HTR-8/SVneo (cell line): ENCODE measurements at places on chromosomes 1 and 21.

DNA sequence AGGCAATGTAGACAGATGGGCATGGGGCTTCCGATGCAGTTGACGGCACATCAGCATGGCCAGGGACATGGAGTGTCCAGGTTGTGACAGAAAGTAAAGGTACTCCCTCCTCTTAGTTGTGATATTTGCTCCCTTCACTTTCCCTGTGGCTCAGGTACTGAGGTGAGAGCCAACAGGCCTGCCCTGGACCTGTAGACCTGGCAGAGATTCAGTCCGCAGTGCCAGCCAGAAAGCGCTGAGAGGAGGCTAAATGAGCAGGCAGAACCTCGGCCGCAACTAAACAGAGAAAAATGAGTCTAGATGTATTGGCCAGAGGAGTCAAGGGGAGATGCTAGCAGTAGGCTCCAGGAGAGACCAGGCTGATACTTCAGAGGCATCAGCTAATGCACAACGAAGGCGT is 22.6 kb upstream of the KCNK2 start:
- no peak for DNase-seq

GRCh38 chr1:235766794-235767285 is 99.9 kb downstream of the LYST start:
- DNase-seq, result no peak

DNA sequence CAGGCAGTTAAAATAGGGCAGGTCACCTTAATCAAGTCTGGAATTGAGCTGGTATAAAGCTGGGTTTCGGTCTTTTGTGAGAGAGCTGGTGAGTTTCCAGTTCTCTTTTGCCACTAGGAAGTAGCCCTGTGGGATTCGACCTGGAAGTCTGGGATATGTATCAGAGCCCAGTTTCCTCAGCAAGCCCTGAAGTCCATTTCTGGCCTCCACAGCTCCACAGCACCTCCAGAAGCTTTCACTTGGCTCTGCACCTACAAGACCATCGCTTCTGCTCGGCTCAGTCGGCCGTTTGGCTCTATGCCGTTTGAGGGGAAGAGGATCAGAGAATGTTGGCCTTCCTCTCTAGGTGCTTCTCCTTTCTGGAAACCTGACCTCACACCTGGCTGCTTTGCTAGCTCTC is 148.0 kb downstream of the GALNT2 start:
- DNase-seq, result peak; percentile 15

DNA sequence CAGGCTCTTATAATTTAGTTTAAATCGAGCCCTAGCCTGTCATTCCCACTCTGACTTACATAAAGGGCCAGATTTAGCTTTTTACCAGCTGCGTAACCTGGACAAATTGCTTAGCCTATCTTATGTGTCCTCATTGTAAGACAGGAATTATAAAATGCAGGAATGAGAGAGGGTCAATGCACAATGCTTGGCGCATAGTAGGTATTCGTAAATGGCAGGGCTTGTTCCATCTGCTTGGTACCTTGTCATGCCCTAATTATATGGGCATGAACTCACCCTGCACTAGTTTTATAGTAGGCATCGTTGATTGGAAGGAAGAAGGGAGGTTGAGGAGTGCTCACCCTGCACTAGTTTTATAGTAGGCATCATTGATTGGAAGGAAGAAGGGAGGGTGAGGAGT is 108.8 kb downstream of the GALNT2 start:
- DNase-seq, result no peak

DNA sequence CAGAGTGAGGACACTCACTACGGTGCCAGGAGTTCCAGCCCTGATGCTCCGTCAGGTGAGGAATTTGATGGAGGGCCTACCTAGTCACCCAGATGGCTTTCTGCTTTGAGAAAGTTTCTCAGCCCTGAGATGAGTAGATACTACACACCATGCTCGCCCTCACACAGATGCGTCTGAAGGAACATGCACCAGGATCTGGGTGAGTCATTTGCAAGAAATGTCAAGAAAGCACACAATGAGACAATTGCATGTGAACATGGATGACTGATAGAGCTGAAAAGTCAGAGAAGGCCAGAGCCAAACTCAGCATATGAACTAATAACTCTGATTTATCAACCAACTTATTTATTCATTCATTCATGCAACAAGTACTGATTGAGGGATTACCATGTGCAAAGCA is 483.9 kb downstream of the OMA1 start:
- no peak for DNase-seq

GRCh38 chr1:22452481-22452957 is 868 bp downstream of the ZBTB40 start:
- no peak for DNase-seq

- peak; percentile 49 for DNase-seq
Observed at GRCh38 chr1:155324717-155325602, 4.3 kb downstream of the RUSC1 start.

DNA sequence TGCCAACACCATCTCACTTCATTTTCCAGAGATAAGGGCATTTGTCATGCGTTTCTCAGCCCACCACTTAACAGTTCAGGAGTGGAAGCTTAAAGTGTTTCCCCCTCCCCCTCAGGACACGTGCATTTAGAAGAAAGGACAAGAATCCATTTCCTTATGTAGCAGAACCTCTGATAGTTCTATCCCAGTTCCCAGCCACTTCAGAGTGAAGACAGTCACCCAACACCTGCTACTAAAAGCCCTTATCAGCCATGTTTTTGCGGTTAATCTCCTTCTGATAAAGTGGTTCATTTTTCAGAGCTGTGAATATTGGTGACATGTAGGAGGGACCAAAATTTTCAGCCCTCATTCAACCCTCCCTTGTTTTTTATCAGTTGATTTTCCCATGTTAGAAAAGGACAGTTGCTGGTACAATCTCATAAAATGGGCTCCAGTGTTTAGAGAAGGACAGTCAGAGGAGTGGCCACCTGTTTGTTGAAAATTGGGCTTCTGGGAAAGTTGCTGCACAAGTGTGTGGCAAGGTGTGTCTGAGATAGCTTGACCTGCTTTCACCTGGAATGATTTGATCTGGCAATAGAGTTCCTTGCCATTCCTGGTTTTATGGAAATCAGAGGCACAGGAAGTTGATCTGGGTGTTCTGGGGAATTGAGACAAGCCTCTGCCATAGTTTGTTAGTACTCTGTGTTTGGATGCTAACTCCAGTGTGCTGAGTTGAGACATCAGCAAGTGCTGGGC is 114.0 kb downstream of the PPP1R12B start:
- DNase-seq, result no peak

- DNase-seq, result peak; percentile 92
Observed at GRCh38 chr1:46246548-46247435, 771 bp upstream of the RAD54L start.

GRCh38 chr1:29451368-29451892 is 215.1 kb downstream of the PTPRU start:
- no peak for DNase-seq

DNA sequence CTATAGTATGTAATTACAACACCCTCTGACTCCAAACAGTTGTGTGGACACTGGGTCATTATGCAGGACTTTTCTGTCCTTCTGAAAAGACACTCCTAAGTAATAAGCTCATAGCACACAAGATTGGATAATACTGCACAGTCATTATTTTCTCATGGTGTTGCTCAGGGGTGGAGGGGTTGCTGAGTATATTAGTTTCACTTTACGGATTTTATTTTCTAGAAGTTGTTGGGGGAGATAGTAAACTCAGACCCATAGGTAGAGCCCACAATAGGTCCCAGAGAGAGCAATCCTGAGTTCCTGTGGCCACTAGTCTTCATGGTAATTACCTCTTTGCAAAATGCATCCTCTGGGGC is 53.4 kb downstream of the DUSP10 start:
- DNase-seq, result no peak

DNA sequence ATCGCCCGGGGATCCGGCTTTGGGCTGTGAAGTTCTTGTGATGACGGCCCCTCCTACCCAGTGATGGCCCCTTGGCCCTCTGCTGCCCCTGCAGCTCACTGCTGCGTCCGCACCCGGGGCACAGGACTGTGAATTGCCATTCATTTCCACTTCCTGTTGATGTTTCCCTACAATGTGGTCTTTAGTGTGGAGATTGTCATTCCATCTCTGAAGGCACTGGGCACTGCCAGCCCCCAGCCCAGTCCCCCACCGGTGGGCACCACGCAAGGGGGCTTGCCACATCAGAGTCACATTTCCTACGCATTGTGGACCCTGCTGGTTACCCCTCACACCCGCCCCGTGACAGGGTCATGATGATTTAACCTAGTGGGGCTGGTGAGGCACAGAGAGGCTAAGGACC is 2.5 kb upstream of the MX2 start:
- DNase-seq, result no peak

- DNase-seq, result no peak
Observed at GRCh38 chr1:206699626-206700025, 14.9 kb downstream of the MAPKAPK2 start.

- DNase-seq, result no peak
Observed at GRCh38 chr1:214303141-214303930, 22.4 kb downstream of the SMYD2 start.

- no peak for DNase-seq
Observed at GRCh38 chr1:10890491-10891071, 94.1 kb upstream of the CASZ1 start.

GRCh38 chr1:48608882-48609281 is 136.9 kb upstream of the SPATA6 start:
- DNase-seq, result no peak

DNA sequence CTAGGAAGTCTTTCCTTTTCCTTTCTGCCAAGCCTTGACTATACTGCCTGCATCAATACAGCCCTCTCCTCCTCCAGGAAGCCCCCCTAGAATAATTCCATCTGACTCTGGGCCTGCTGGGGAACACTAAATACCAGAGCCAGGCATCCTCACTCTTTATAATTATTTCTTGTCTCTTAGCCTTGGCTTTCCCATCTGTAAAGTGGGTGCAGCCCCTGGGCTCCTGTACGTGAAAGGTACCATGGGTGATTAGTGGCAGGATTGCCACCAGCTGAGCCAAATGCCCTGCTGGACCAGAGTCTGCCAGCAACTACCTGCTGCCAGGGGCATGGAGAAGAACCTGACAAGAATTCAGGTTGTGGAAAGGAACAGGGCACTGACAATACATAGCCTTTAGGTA is 58.7 kb downstream of the LGR6 start:
- no peak for DNase-seq

DNA sequence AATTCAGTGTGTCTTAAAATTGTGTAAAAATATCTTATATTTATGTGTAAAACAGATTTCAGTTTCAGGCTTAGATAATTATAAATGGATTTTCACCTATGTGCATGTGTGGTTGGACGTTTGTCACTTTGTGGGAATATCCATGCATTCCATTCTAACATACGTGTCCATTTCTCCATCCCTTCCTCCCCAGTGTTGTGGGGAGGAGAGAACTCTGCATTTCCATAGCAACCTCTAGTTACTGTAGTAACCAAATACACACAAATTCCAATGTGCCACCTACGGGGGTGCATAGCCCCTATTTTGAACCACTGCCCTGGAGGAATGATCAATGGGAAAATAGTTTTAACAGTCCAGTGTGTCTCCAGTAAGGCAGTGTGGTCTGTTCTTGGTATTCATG is 79.0 kb downstream of the RASAL2 start:
- no peak for DNase-seq

GRCh38 chr1:87226341-87226760 is 102.3 kb upstream of the LMO4 start:
- DNase-seq, result peak; percentile 74

GRCh38 chr1:231612393-231613089 is 14.0 kb upstream of the DISC1 start:
- no peak for DNase-seq

DNA sequence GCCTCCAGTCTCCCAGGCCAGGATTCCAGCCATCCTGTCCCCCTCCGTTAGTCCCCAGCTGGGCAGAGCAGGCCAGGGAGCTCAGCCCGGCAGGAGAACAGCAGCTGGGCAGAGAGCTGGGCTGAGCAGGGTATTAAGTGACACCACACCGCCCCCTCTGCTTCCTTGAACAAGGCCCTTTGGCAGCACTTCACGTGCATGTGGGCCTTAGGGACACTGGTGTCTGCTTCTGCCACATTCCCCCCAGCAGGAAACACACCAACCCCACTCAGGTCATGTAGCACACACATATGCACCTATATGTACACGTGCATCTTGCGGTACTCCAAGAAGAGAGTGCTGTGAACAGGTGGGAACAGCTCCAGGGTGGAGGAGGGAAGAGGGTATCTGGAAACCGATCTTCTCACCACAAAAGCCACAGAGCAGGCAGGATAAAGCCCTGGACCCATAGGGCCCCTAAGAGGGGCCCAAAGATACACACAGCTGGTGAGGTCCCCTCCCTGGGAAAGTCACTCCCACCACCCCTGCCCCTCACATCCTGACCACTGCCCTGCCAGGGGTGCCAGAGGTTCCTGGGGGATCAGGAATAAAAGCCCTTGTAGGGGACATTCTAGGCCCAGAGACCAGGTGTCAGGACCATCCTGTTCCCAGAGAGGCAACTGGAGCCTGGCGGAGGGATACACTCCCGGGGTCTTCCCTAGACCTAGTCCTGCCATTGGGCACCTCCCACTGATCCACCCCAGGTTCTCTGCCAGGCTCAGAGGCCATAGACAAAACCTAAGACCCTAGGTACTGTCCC is 4.5 kb downstream of the EPHA2 start:
- no peak for DNase-seq

GRCh38 chr1:42439940-42440339 is 15.9 kb downstream of the ZMYND12 start:
- peak; percentile 33 for DNase-seq

GRCh38 chr1:38039331-38040088 is 7.1 kb downstream of the POU3F1 start:
- DNase-seq, result no peak

- no peak for DNase-seq
Observed at GRCh38 chr1:113040041-113040440, 33.0 kb upstream of the LRIG2 start.

- no peak for DNase-seq
Observed at GRCh38 chr1:203505526-203506204, 11.7 kb downstream of the OPTC start.

GRCh38 chr1:27624467-27625178 is 10.4 kb downstream of the FGR start:
- DNase-seq, result no peak

- no peak for DNase-seq
Observed at GRCh38 chr1:65940126-65940525, 147.4 kb downstream of the PDE4B start.

GRCh38 chr1:153648000-153648643 is 10.4 kb upstream of the SNAPIN start:
- no peak for DNase-seq

- no peak for DNase-seq
Observed at GRCh38 chr1:52978045-52978444, 51.0 kb downstream of the SCP2 start.

GRCh38 chr1:201795066-201795465 is 33.9 kb upstream of the IPO9 start:
- DNase-seq, result peak; percentile 36

- no peak for DNase-seq
Observed at GRCh38 chr1:176878750-176879536, 285.6 kb downstream of the ASTN1 start.

GRCh38 chr1:239006276-239006675 is 380.1 kb upstream of the CHRM3 start:
- no peak for DNase-seq

DNA sequence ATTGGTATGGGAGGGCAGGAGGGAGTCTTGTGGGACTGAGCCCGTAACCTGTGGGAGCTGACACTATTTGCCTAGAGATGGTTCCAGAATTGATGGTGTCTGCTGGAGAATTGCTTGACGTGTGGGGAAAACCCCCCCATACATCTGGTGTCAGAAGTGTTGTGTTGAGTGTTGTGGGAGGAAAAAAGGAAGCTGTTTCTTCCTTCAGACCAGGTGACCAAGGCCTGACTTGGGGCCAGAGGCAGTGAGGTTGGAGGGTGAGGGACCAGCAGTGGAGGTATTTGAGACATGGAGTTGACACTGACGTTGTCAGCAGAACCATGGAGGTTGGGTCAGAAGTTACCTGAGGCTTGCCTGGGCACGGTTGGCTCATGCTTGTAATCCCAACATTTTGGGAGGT is 8.3 kb downstream of the SHISAL2A start:
- DNase-seq, result no peak
